ENCODE measurements at places on chromosomes 5 and 9. TPM values are rescaled to one million over a fixed set of nuclear protein-coding genes. Genes with fewer than 3 reads are reported as not detected.

- DNase-seq: no peak
These were observed 137.5 kb downstream of the AP3B1 start for GRCh38 chr5:78157001-78157400.

GRCh38 chr9:83655433-83655832 lies 32.5 kb downstream of the IDNK start:
- no peak for DNase-seq

GRCh38 chr5:32450952-32451351 lies 6.4 kb upstream of the ZFR start:
- peak; percentile 15 for DNase-seq

- DNase-seq: no peak
These were observed 32.1 kb upstream of the PDCL start for GRCh38 chr9:122860319-122861142.

- DNase-seq: no peak
These were observed 33.1 kb downstream of the EPB41L4A start for GRCh38 chr5:112385969-112386368.

DNA sequence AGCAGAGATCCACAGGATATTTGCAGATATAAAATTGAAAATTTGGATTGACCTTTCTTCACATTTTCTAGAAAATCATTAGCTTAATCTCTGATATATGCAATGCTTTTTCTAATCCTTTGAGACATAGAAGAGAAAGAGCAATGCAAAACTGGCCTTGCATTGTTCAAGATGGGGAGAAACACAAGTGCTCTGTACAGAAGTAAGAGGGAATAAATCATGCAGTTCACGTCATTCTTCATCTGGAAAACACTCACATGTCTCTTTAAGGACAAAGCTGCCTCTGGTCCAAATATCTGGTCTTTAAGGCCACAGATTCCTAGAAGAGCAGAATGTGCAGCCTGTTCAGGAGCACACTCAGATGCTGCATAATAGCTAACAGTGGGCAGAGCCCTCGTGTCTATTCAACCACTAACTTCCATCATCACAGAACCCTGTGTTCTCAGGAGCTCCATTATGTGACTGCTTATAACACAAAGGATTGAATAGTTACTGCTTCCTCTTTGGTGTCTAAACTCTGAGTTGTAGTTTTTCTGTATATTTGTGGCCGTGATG lies 277.5 kb downstream of the PLK2 start:
- DNase-seq: peak; percentile 15

- no peak for DNase-seq
These were observed 140.3 kb upstream of the FER start for GRCh38 chr5:108607421-108607820.

Gene ORM1
- not detected for total RNA-seq

Gene FOCAD
- total RNA-seq: 44.2 TPM

Gene BNC2
- total RNA-seq: 8.8 TPM

Gene MAMDC4
- total RNA-seq: 0.39 TPM
